Activated naive CD4-positive, alpha-beta T cell (primary cell): ENCODE measurements at places on chromosomes 2 and 18.

GRCh38 chr2:211946960-211947359 lies 591.6 kb downstream of the ERBB4 start:
- DNase-seq: no peak

GRCh38 chr2:207311316-207312005 lies 145.7 kb upstream of the KLF7 start:
- no peak for DNase-seq

GRCh38 chr2:169480079-169480465 lies 778 bp downstream of the BBS5 start:
- DNase-seq: no peak

DNA sequence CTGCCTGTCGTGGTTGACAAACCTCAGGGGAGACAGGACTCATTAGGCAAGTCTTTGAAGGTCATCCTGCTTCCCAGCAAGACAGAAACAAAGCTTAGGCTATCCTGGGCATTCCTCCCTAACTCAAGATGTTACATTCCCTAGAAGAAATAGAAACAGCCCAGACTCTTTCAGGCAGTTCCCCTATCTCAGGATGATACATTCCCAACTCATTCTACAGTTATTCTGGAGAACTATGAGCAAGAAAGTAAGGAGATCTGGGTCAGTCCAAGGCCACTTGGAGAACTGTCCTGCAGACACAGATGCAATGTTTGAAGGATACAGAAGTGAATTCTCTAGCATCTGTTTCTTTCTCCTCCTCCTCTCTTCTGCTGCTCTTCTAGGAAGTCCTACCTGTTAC lies 220.1 kb upstream of the NCKAP5 start:
- DNase-seq: no peak
